ENCODE measurements at places on chromosomes 5 and 9.

GRCh38 chr9:68844631-68845612 is 139.9 kb downstream of the PIP5K1B start:
- peak; percentile 14 for DNase-seq

GRCh38 chr5:176620333-176620981 is 9.9 kb downstream of the SNCB start:
- no peak for DNase-seq

GRCh38 chr9:92467041-92467440 is 15.3 kb downstream of the ASPN start:
- DNase-seq = no peak

- no peak for DNase-seq
Observed at GRCh38 chr9:114220061-114220541, 64.8 kb downstream of the COL27A1 start.

DNA sequence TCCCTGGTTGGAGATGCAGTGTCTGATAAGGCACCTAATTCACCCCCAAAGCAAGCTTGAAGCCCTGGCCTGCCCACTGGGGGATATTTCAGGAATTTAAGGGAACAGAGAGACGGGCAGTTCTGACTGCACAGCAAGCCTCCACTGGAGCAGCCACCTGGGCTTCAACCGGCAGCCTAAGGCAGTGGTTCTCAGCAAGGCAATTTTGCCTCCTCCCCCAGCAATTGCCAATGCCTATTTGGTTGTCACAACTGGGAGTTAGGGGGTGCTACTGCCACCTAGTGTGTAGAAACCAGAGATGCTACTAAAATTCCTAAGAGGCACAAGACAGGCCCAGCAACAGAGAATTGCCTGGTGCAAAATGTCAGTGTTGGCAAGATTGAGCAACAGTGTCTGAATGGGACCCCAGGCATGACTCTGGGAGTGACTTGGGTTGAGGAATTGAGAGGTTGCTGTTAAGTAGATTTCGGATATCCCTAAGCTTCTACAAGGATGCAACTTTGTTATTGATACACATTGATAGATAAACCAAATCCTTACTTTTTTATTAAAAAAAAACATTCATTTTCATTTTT is 58.7 kb upstream of the CTSL start:
- no peak for DNase-seq

DNA sequence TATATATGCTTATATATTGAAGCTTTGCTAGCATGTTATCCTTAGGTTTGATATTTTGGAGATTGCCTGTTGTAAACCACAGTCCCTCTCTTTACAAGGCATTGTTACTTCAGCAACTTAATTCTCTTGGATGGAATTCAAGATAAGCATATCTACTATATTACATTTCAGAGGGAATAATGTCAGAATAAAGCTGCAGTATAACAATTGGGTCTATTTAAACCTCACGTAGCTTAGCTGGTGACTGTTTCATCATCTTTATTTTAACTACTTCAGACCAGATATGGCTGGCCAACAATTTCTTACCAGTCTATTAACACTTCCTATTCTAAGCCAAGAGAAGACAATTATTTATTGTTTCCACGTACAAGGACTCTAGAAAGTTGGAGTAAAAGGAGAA is 27.1 kb downstream of the ZCCHC10 start:
- no peak for DNase-seq

DNA sequence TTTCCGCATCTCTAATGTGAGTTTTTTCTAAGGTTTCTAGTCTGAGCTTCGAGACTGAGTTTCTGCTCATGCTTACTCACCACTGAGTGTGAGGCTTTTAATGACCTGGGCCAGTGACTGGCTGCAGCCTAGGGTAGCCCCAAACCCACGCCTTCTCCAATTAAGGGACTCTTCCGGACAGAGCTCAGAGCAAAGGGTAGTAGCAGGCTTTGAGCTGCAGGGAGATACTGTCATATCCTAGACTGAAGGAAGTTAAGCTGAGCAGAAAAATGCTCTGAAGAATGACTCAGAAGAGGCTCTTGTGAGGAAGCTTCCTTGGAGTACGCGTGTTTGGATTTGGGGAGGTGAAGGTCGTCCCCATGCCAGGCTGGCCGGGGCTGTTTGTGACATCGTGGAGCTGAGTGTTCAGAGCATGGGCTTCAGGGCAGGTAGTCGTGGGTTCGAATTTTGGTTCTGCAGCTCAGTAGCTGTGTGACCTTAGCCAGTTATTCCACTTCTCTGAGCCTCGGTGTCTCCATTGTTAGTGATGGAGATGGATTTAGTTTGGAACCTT is 3.5 kb downstream of the USP20 start:
- peak; percentile 78 for DNase-seq

- no peak for DNase-seq
Observed at GRCh38 chr9:135965124-135965756, 4.1 kb upstream of the UBAC1 start.

GRCh38 chr5:73496984-73497457 is 1.2 kb upstream of the BTF3 start:
- peak; percentile 30 for DNase-seq

- peak; percentile 69 for DNase-seq
Observed at GRCh38 chr9:22682961-22683699, 236.5 kb downstream of the DMRTA1 start.

DNA sequence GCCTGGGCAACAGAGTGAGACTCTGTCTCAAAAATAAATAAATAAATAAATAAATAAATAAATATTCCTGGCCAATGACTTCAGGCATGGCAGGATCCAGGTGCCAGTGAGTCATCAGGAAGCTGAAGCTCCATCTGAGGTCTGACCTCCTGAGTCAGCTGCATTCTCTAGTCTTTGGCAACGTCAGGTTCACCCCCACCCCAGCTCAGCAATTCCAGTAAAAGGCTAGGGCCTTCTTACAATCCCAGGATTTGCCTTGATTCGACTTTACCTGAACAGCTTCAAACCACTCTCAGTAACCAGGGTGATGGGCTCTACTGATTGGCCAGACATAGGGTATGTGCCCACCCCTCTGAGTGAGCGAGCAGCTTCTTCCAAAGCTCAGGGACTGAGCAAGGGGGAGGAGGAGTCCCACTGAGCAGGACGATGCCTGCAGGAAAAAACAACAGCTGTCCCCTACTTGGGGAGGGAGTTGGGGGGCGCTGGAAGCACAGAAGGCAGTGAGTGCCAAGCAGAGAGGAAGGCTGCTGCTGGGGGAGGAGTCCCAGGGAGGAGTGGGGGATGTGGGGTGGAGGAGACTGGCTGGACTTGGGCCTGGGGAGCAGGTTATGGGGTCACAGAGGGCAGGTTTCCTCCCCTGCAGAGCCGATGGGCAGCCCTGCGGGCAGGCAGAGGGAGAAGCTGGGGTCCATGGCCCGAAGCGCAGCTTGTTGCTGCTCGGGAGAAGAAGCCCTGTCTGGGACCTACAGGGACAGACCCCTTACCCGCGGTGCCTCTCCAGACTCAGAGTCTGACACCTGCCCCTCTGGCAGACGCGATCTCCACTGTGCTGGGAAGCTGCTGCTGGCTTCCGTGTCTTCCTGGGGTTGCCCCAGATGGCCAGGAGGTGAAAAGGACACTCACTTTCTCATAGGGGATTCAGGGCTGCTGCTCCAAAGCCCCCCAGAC is 25.9 kb upstream of the UNC5A start:
- peak; percentile 75 for DNase-seq

DNA sequence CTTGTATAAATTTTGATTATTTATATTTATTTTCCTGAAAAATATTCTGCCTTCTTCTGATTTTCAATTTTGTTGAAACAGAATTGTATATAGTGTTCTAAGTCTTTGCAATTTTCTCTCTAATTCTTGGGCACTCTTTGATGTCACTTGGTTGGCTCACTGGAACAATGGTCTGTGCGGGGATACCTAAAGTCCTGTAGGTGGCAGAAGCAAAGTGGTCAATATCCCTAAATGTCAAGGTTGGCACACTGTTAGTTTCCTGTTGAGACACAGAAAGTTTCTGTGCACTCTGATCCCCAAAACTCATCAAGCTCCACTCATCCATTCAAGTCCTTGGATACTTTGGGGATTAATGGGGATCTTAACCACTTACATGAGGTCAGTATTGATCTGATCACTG is 480.8 kb upstream of the CCNG1 start:
- no peak for DNase-seq

GRCh38 chr5:91212714-91213092 is 170.4 kb downstream of the ARRDC3 start:
- DNase-seq = peak; percentile 87

DNA sequence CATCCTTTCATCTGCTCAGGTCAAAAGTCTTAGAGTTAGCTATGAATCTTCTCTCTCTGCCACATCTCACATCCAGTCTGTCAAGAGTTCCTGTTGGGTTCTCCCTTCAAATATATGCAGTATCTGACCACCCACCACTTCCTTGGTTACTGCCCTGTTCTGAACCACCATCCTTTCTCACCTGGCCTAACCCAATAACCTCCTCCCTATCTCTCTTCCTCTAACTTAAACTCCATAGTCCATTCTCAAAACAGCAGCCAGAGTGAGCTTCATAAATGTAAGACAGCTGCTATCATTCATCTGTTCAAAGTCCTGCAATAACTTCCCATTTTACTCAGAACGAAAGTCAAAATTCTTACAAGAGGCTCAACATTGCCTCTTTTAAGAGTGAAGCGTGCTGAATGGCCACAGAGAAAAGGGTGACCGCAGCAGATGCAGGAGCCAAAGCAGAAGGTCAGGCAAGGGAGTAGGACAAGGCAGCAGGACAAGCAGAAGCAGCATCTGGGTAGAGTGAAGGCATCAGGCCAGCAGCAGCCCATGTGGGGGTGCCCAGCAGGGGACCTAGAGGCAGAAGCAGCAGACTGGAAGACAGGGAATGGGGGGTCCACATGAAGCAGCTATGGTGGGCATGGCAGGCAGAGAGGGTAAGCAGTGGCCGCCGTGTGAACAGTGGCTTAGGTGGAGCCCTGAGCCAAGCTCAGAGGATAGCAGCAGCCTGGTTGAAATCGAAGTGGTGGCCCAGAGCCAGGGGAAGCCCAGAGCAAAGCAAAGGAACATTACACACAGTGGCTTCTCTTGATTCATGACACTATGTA is 39.3 kb upstream of the CDC42SE2 start:
- DNase-seq = no peak

GRCh38 chr9:110672873-110673510 is 4.4 kb downstream of the MUSK start:
- no peak for DNase-seq

DNA sequence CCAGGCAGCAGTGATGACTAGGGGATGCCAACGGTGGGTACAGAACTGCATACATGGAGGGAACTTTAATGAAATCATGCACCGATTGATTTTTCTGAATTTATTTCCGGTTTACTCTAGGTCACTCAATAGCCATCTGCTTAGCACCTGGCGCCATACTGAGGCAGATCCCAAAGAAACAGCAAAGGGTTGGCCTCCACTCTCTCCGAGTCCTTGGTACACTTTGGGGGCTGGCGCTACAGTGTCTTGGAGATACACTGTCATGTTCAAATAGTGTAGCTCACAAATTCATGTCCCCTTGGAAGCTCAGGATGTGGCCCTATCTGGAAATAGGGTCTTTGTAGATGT is 116.3 kb downstream of the BOD1 start:
- DNase-seq = no peak

GRCh38 chr5:167821151-167821550 is 470.3 kb upstream of the WWC1 start:
- peak; percentile 9 for DNase-seq

DNA sequence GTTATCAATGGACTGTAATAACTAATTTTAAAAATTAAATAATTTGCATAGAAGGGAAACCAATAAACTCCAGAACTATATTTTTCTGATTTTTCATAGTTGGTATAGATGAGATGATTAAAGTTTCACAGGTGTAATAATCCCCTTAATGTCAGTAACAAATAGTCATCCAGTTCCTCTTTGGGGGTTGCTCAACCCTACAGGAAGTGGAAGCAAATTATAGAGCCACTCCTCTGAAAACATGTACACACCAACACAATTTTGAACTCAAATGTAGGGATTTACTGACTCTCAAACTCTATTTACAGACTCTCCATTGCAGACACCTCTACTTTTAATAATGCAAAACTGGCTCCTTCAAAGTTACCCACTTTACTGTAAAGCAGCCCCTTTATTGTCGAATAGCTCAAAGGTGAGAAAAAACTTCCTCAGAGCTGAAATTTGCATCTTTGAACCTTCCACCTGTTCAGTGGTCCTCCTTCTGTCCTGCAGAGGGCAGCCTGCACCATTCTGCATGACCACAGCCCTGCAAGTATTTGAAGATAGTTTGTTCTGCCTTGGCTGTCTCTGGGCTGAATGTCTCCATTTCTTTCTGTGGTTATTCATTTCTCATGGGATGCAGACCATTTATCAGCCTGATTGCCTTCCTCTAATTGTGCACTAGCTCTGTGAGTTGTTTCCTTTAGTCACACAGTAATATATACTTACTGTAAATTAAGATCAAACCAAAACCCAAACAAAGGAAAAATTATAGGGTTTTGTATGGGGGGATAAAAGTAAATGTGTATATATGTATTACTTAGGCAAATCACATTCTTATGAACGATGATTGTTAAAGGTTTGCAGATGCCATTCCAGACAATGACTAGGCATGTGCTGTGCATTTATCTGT is 383.2 kb upstream of the SGCD start:
- peak; percentile 75 for DNase-seq

- DNase-seq = no peak
Observed at GRCh38 chr9:83247732-83248131, 184.8 kb upstream of the RASEF start.

DNA sequence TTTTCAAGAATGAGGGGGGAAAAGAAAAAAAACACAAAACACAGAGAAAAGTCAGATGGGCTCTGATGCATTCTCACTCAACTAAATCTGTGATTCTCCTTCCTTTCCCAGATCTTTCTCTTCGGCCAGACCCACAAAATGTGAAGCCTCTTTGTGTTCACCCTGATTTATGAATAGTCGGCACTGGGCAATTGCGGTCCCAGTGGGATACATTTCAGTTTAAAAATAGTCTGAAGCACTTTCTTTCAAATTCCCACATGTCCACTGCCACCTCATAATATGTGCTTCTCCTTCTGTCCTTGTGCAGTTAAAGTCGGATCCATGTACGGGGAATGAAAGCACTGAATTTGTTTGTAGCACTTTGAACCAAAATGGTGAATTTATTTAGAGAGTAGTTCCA is 995.4 kb upstream of the WWC1 start:
- no peak for DNase-seq

GRCh38 chr5:181168595-181169118 is 21.3 kb downstream of the OR2V2 start:
- no peak for DNase-seq

DNA sequence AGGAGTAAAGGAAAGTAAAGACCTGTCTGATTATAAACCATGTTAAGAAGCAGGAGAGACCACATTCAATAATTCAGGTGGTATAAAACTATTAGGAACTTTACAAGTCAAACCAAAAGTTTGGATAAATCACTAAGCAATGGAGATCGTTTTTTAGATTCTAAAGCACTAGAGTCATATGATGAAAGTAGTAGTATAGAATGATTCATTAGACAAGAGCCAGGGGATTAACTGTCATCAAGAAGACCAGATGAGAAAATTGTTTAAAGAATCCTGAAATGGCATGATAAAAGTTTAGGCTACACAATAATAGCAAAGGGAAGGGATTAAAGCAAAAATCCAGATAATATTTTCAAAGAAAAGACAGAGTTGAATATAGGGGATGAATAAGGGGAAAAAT is 12.9 kb upstream of the CARNMT1 start:
- no peak for DNase-seq
